Cardiac muscle cell (in vitro differentiated cells and primary cell): ENCODE measurements at places on chromosomes 11 and 22. TPM values are rescaled to one million over a fixed set of nuclear protein-coding genes. Genes with fewer than 3 reads are reported as not detected.

GRCh38 chr11:116420770-116421528 is 351.8 kb downstream of the BUD13 start:
- peak; percentile 5 for DNase-seq

GRCh38 chr11:67266449-67267187 is at the start of gene GRK2:
GRK2 (plus strand) TSS chr11:67266473; CDS start chr11:67266700, 227 bp downstream.
- DNase-seq = peak; percentile 79

- DNase-seq = no peak
Measured at GRCh38 chr11:122803306-122803705, 35.0 kb upstream of the CRTAM start.

- DNase-seq = peak; percentile 77
Measured at GRCh38 chr11:88103337-88104206, 71.7 kb downstream of the RAB38 start.

- DNase-seq = no peak
Measured at GRCh38 chr11:80028998-80029397, 588.2 kb upstream of the TENM4 start.

DNA sequence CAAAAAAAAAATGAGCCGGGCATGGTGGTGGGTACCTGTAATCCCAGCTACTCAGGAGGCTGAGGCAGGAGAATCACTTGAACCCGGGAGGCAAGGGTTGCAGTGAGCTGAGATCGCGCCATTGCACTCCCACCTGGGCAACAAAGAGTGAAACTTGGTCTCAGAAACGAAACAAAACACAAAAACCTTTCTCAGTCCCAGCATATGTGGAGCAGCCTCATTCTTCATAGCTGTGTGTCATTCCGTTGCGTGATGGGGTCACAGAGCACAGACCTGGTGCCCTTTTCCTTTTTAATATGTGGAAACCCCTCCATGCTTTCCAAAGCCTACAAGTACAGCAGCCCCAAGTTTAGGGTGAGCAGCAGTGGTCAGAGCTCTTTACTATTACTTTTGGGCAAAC is 13.7 kb downstream of the PEX26 start:
- DNase-seq = no peak

- no peak for DNase-seq
Measured at GRCh38 chr11:35723493-35723892, 60.9 kb downstream of the TRIM44 start.

GRCh38 chr11:122100756-122101080 is 15.3 kb downstream of the BLID start:
- DNase-seq = peak; percentile 78

- DNase-seq = no peak
Measured at GRCh38 chr11:33667819-33668467, 32.7 kb downstream of the C11orf91 start.

DNA sequence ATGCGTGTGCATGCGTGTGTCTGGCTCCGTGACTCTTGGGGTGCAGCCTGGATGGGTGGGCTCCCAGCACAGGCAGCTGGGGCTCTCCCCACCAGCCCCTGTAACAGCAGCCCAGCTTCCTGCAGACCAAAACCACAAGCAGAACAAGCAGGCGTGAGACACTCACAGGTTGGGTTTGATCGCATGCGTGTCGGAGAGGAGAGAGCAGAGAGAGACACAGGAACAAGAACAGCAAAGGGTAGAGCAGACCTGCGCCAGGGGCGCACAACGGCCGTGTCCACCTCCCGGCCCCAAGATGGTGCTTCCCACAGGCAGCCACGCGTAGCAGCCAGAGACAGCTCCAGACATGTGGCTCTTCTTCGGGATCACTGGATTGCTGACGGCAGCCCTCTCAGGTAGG is at the start of gene CD6:
Gene CD6 (plus strand): TSS at position 161 of the 400 bp plus-strand sequence. CDS start 186 bp downstream, at position 347.
- DNase-seq = no peak

DNA sequence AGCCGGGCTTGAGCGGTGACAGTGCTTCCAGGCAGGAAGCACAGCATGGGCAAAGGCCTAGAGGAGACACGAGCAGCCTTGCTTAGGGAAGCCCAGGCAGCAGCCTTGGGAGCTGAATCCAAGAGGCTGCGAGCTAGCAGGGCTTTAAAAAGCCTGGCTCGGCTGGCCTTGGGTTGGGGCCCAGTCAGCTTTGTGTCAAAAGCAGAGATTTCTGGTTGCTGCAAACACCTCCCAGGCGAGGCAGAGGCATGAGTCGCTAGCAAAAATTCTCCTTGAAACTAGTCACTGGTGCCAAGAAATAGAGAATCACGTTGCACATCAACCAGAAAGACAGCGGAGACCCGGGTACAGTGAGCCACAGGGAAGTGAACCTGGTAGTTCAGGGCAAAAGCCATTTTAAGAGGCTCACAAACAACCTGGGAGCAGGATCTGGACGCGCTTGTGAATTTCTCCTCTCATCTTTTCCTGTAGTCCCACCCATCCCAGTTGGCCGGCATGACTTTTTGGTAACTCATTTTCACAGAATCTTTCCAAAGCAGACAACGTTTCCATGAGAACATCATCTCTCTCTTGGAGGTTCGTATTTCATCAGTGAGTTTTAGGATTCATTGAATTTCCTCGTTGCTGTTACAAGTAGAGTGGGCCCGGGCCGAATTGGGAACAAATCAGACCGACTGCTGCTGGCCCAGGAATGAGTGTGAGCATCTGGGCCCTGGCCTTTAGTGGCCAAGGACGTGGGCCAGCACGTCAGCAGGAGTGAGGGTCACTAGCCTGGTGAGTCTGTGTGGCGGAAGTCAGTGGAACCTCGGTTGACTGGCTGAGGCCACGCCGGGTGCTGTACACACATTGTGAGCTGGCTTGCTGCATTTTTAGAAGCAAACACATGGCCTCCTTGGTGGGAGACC is 16.4 kb upstream of the FGF4 start:
- no peak for DNase-seq

- DNase-seq = no peak
Measured at GRCh38 chr11:1293619-1294015, 15.8 kb downstream of the TOLLIP start.

- no peak for DNase-seq
Measured at GRCh38 chr11:69983897-69984438, 94.1 kb upstream of the ANO1 start.

DNA sequence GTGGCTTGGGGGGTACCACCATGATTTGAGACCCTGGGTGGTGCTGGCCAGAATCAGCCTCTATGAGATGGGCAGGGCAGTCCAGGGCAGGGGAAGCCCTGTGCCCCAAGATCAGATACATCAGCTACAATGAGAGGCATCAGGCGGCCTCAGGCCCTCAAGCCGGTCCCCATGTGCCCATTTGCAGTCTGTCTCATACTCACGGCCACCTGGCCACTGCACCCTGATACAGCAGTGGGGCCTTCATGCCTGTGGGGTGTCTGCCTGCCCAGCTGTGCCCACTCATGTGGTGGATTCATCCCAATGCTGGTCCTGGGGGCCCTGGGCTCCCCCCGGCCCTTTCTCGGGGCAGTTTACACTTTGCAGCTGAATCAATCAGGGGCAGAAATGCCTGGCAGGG is 42.4 kb upstream of the KCNQ1OT1 start:
- DNase-seq = no peak

DNA sequence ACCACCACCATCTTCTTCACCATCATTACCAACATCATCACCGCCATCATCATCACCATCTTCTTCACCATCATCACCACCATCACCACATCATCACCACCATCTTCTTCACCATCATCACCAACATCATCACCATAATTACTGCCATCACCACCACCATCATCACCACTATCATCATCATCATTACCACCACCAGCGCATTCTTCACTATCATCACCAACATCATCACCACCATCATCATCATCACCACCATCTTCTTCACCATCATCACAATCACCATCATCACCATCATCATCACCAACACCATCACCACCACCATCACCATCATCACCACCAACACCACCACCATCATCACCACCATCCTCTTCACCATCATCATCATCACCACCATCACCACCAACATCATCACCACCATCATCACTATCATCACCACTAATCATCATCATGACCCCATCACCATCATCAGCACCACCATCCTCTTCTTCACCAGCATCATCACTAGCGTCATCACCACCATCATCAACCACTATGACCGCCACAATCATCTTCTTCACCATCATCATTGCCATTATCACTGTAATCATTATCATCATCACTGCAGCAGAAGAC is 303.8 kb downstream of the CTTN start:
- no peak for DNase-seq

FGF19 gene
- not detected in 2 replicates for total RNA-seq

MYO18B gene
- total RNA-seq = 71.8 and 178 TPM in 2 replicates

CCDC116 gene
- total RNA-seq = 0.57 and 0.70 TPM in 2 replicates
